ENCODE measurements at places on chromosomes 12 and 14.

DNA sequence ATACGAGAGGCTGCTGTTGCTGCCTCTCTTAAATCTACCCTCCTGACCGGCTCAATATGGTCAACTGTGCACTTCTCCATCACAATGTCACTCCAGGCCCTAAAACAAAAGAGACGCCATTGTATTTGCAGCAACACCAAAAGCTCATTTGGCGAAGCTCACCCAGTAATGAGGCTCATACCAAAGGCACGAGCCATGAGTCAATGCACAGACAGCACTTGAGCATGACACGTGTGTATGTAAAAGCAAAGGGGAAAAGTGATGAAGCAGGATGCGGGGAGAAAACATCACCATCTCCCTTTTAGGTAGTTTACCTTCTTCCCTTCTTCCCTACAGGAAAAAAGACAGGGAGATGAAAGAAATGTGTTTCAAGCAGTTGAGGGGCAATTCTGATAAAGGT is 150.3 kb downstream of the FOXN3 start:
- no peak for DNase-seq

DNA sequence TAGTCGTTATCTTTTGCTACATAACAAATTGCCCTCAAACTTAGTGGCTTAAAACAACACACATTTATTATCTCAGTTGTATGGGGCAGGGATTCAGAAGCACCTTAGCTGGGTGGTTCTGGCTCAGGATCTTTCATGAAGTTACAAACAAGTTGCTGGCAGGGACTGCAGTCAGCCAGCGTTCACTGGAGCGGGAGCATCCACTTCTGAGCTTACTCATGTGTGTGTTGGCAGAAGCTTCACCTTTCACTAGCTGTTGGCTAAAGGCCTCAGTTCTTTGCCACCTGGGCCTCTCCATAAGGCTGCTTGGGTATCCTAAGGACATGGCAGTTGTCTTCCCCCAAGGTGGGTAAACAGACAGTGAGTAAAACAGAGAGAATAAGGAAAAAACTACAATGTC is 365.7 kb downstream of the RPS29 start:
- no peak for DNase-seq

DNA sequence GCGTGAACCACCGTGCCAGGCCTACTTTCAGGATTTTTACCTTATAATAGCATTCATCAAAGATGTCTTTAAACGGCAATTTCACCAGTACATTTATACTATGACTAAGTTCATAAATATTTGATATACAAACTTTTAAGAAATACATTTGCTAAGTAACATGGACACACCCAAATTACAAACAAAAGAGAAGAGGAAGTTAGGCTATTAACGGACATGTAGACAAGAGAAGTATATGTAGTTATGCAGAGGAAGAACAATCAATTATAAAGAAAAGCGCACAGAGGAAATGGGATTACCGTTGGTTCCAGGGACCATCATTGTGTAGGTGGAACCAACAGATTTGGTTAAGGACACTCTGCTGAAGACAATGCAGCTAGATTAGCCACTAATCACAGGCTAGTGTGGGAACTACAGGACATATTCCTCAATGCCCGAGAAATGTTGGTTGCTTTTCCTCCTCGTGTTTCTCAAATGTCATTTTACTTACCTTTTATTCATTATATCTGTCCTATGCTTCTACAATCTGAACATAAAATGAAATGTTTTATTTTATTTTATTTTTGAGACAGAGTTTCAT is 24.0 kb upstream of the PKP2 start:
- no peak for DNase-seq

DNA sequence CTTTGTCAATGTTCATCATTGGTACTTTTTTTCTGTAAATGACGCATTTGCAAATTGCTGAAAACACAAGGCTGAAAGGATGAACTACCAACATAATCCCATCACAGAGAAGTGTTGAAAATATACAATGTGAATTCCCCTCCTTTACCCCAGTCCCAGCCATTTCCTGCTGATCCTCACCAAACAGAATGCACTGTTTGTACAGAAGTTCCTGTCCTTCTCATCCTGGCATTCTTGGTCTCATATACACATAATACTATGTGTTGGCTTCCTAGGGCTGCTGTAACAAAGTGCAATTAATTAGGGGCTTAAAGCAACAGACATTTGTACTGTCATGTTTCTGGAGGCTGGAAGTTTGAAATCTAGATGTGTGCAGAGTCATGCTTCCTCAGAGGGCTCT is 836.2 kb upstream of the MGAT4C start:
- no peak for DNase-seq

DNA sequence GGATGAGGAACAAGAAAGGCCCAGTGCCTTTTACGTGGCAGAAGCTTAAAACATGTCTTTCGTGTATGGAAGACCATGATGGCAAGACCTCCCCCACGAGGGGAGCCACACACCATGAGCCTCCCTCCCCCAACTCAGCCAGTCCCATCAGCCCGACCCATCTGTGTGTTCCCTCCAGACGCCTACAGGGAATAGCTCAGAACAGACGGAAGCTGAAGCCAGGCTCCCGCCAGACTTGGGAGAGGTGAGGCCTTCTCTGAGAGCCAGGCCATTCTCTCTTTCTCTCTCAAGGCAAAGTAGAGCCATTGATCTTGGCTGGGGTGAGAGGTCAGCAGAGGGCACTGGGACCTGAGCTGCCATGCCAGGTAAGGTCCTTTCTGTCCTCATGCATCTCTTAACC is 9.5 kb downstream of the REM2 start:
- no peak for DNase-seq

DNA sequence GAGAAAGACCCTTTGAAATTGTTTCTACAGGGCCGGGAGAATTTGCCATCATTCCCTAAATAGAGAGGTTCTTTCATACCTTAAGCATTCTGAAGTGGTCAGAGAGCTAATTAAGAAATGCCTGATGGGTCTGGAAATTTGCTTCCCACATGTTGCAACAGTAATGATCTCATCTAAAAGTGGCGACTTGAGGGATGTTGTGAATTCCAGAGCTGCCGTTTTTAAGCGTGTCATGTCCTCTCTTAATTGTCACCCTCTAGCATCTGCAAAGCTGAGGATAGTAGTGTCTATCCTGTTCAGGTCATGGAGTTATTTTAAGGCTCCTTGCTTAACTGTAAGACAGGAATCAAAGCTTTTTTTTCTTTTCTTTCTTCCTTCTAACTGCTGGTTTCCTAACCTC is 60.4 kb downstream of the FOS start:
- DNase-seq: no peak
